Naive thymus-derived CD4-positive, alpha-beta T cell (primary cell): ENCODE measurements at places on chromosomes 1 and 21.

DNA sequence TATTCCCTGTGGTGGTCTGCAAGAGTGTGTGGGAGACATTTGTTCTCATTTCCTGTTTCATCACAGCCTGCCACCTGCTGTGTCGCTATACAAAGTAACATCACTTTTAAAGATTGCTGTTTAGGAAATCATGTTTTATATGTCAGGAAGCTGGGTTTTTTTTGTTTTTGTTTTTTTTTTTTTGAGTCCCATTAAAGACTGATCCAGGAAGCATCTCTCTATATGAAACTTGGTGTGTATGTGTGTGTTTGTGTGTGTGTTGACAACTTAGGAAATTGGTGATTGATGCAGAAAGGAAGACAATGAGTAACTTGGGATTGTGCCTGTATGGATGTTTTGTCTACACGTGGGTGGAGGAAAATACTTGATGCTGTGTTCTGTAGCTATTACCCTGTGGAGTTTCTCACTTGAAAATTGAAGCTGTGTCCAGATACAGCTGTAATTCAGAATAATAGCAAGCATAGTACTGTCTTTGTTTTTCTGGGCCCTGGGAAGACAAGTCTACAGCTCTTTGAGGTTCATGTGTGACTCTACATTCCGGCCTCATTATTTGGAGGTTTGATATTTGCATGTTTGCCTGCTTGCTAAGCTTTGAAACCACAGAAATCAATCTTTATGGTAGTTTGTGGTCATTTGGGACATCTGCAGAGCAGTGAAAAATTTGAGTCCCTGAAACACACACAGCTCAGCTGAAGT is 47.9 kb downstream of the LAMC1 start:
- H3K4me1 ChIP-seq, result no peaks in the 10 kb centered on the region
- DNase-seq, result no peak
- H3K27ac ChIP-seq, result no peak overlapping the region
- no peaks in the 10 kb centered on the region for H3K27me3 ChIP-seq
- H3K4me3 ChIP-seq, result no peak overlapping the region

- no peaks in the 10 kb centered on the region for H3K4me1 ChIP-seq
- no peak overlapping the region for H3K4me3 ChIP-seq
- no peak overlapping the region for H3K27ac ChIP-seq
- no peak for DNase-seq
- no peaks in the 10 kb centered on the region for H3K36me3 ChIP-seq
- H3K27me3 ChIP-seq, result no peaks in the 10 kb centered on the region
These were observed 42.8 kb downstream of the RTCA start for GRCh38 chr1:100308777-100309176.

GRCh38 chr1:7393136-7393535 is 378.0 kb upstream of the VAMP3 start:
- H3K36me3 ChIP-seq, result no peaks in the 10 kb centered on the region
- no peak for DNase-seq
- no peak overlapping the region for H3K4me3 ChIP-seq

GRCh38 chr1:15168479-15168878 is 14.9 kb downstream of the TMEM51 start:
- DNase-seq, result no peak
- no peaks in the 10 kb centered on the region for H3K4me1 ChIP-seq
- no peaks in the 10 kb centered on the region for H3K27me3 ChIP-seq
- no peaks in the 10 kb centered on the region for H3K36me3 ChIP-seq
- H3K27ac ChIP-seq, result no peak overlapping the region
- no peak overlapping the region for H3K4me3 ChIP-seq

DNA sequence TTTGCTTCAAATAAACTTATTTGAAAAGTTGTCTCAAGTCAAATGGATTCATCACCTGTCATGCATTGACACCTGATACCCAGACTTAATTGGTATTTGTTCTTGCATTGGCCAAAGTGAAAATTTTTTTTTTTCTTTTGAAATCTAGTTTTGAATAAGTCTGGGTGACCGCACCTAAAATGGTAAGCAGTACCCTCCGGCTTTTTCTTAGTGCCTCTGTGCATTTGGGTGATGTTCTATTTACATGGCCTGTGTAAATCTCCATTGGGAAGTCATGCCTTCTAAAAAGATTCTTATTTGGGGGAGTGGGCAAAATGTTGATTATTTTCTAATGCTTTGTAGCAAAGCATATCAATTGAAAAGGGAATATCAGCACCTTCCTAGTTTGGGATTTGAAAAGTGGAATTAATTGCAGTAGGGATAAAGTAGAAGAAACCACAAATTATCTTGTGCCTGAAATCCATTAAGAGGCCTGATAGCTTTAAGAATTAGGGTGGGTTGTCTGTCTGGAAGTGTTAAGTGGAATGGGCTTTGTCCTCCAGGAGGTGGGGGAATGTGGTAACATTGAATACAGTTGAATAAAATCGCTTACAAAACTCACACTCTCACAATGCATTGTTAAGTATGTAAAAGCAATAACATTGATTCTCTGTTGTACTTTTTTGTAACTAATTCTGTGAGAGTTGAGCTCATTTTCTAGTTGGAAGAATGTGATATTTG is 11.9 kb downstream of the TARDBP start:
- no peak overlapping the region for H3K27ac ChIP-seq
- H3K36me3 ChIP-seq, result peaks cover 47% of the 10 kb centered on the region
- no peaks in the 10 kb centered on the region for H3K4me1 ChIP-seq
- no peak for DNase-seq
- H3K27me3 ChIP-seq, result no peaks in the 10 kb centered on the region

- H3K36me3 ChIP-seq, result no peaks in the 10 kb centered on the region
- H3K27ac ChIP-seq, result no peak overlapping the region
- no peaks in the 10 kb centered on the region for H3K27me3 ChIP-seq
- no peaks in the 10 kb centered on the region for H3K4me1 ChIP-seq
- no peak overlapping the region for H3K4me3 ChIP-seq
These were observed 120.6 kb downstream of the FCRL5 start for GRCh38 chr1:157431751-157432150.

DNA sequence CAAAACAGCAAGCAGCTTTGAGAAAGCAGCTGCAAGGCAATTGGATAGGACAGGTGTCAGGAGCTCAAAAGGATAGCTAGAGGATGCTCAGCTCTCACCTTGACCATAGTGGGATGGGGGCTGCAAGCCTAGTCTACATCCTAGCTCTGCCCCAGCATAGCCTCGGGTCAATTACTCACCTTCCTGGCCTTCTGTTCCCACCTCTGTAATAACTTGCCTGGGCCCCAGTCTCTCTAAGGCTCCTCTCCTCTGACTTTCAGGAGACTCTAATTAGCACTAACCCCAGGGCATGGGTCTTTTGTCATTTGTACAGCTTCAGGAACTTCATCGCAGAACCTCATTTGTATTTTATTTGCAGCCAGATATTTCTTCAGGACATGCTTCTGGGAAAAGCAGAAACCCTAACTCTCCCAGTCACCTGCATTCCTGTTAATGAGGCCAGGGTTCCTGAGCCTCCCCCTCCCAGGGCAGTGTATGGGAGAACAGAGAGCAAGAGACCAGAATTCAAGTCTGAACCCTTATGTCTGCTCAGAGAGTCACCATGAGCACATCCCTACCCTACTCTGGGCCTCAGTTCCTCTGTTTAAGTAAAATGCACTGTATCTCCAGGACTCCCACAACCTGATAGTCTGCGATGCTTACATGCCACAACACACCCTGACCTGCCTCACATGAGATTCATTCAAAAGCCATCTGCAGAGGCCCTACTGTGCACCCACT is 108.1 kb downstream of the MATN1 start:
- no peak for DNase-seq
- H3K36me3 ChIP-seq, result no peaks in the 10 kb centered on the region
- no peak overlapping the region for H3K4me3 ChIP-seq
- H3K4me1 ChIP-seq, result no peaks in the 10 kb centered on the region

DNA sequence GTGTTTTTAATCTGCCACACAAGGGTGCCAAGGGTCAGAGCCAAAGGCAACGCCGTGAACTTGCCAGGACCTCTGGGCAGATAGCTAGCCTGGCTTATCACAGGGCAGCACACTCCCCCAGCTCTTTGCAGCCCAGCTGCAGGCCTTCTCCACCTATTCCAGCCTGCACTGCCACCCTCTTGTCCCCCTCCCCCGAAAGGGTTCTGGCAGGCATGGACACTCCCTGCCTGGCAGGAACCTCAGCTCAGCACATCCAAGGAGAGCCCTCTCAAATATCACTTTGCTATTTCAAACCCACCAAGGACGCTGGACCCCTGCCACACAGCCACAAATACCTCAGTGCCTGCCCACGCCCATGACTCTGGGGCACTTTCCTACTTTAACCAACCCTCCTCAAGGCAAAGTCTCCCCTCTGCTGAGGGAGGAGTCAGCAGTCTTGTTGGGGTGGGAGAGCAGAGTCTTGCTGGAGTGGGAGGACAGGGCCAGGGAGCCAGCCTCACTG is 9.1 kb downstream of the SSBP3 start:
- no peak for DNase-seq
- H3K4me1 ChIP-seq, result no peaks in the 10 kb centered on the region
- H3K27ac ChIP-seq, result no peak overlapping the region
- no peaks in the 10 kb centered on the region for H3K27me3 ChIP-seq
- peaks cover 12% of the 10 kb centered on the region for H3K36me3 ChIP-seq
- H3K4me3 ChIP-seq, result no peak overlapping the region

DNA sequence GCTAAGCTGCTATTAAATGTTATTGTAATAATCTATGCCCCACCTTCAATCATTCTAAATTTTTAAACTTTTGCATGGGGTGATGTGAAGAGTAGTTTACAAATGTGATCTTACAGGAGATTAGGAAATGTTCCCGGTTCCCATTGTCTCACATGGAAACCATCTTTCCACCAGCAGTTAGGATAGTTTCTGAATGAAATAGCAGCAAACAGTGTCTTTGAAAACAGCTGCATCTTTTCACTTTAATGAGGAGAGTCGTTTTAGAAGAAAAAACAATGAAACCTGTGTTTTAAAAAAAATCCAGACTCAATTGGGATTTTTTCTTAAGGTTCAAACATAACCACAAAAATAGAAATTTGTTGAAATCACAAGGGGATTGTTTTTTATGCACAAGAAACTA is 134.2 kb downstream of the TLR5 start:
- no peak overlapping the region for H3K4me3 ChIP-seq
- no peak for DNase-seq
- no peaks in the 10 kb centered on the region for H3K27me3 ChIP-seq
- no peaks in the 10 kb centered on the region for H3K4me1 ChIP-seq
- H3K27ac ChIP-seq, result no peak overlapping the region

DNA sequence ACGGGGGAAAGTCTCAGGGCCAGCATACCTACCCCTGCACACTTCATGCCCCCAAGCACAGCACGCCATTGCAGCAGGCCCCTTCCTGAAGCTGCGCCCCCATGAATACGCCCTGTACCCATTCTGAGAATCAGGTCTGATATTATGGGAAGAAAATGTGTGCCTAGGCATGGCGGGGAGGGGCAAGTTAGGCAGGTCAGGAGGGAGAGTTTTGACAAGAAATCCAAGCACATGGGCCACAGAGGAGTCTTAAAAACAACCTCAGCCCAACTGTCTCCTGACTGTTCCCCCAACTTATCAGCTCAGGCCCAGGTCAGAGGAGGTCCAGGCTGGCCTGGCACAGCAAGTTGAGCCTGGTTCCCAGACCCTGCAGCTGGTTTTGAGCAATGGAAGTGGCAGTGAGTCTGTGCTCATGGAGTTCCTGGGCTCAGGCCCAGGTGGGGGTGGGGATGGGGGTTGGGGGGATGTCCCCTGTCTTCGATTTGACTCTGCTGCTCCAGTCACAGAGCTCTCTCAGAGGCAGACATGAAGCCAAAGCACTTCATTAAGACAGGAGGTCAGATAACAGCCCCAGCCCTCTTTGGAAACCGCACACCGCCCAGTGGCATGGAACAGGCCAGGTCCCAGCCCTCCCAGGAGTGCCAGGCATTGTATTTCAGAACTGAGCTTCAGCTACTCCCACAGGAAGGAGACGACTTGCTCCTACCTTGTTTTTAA is 20.6 kb upstream of the BCAR3 start:
- H3K4me1 ChIP-seq, result no peaks in the 10 kb centered on the region
- no peak overlapping the region for H3K4me3 ChIP-seq

DNA sequence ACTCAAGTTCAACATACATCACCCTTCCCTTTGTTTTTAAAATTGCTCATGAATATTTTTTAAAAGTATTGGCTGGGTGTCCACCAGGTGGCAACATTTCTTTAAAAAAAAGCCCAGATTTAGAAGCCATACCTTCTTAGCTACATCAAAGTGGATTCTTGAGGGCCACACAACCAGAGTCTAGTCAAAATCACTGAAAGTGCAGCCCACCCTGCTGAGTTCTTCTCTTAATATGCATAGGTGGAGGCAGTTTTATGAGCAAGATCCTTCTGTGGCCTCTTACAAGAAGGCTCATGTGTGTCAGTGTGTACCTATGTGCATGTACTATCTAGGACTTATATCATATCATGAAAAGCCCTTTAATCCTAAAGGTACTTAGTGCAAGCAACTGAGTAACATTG is 16.9 kb upstream of the GNG12 start:
- no peak for DNase-seq
- no peaks in the 10 kb centered on the region for H3K27me3 ChIP-seq
- H3K36me3 ChIP-seq, result no peaks in the 10 kb centered on the region
- no peaks in the 10 kb centered on the region for H3K4me1 ChIP-seq
- H3K27ac ChIP-seq, result no peak overlapping the region

GRCh38 chr1:56578963-56579875 is at the start of gene PLPP3:
TSS of gene PLPP3 (minus strand) at chr1:56579563. CDS start at chr1:56579016, 547 bp downstream.
- H3K27me3 ChIP-seq, result no peaks in the 10 kb centered on the region
- H3K4me1 ChIP-seq, result no peaks in the 10 kb centered on the region
- no peak for DNase-seq
- H3K27ac ChIP-seq, result no peak within 1 kb of the TSS
- H3K4me3 ChIP-seq, result no peak within 1 kb of the TSS

- H3K27ac ChIP-seq, result no peak overlapping the region
- H3K4me1 ChIP-seq, result no peaks in the 10 kb centered on the region
- H3K27me3 ChIP-seq, result no peaks in the 10 kb centered on the region
- no peak for DNase-seq
These were observed 5.6 kb upstream of the SLC5A9 start for GRCh38 chr1:48216941-48217340.
